ENCODE measurements at places on chromosomes 4 and X.

- peak; percentile 79 for DNase-seq
Observed at GRCh38 chr4:26330186-26330787, 9.5 kb downstream of the RBPJ start.

- peak; percentile 46 for DNase-seq
Observed at GRCh38 chrX:17242470-17242869, 132.5 kb upstream of the NHS start.

- no peak for DNase-seq
Observed at GRCh38 chrX:153883163-153883843, 2.7 kb downstream of the L1CAM start.

GRCh38 chr4:11608992-11609391 lies 180.3 kb upstream of the HS3ST1 start:
- no peak for DNase-seq

GRCh38 chrX:17594693-17595092 lies 142.6 kb upstream of the SCML1 start:
- DNase-seq: no peak

- DNase-seq: no peak
Observed at GRCh38 chr4:73053076-73053475, 16.4 kb downstream of the COX18 start.

DNA sequence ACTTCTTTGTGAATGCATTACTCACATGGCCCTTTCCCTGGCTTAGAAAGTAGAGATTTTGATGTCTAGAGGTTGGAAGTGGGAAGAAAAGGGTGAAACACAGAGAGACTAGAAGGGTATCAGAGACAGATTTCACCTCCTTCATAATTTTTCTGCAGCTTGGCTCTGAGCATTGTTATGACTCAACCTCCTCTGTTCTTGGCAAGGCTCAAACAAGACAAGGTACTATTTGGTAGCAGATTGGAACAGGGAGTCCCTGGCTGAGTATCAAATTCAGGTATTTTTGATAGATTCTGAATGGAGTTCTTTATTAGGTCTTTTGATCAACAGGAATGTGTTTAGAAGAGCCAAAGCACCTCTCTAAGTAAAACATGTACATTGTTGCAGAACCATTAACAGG lies 146.3 kb upstream of the CHRDL1 start:
- no peak for DNase-seq

DNA sequence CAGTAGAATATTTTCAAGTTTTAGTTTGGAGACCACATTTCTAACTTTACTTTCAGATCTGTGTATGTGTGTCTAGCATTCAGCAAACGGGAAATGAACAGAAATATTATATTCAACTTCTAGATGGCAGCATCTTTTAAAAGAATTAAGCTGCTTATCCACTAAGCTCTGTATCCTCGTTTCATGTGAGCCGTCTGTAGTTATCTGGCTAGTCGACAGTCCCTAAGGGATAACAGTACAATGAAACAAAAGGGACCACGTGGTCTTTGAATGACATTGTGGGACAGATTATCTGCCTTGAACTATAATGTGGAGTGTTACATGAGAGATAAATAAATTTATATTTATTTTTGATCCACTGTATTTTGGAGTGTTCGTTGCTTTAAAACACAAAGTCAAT lies 35.8 kb upstream of the PRSS12 start:
- DNase-seq: no peak

- DNase-seq: peak; percentile 47
Observed at GRCh38 chr4:24816797-24817196, 21.4 kb downstream of the SOD3 start.

- no peak for DNase-seq
Observed at GRCh38 chr4:98574816-98575215, 83.6 kb downstream of the TSPAN5 start.

DNA sequence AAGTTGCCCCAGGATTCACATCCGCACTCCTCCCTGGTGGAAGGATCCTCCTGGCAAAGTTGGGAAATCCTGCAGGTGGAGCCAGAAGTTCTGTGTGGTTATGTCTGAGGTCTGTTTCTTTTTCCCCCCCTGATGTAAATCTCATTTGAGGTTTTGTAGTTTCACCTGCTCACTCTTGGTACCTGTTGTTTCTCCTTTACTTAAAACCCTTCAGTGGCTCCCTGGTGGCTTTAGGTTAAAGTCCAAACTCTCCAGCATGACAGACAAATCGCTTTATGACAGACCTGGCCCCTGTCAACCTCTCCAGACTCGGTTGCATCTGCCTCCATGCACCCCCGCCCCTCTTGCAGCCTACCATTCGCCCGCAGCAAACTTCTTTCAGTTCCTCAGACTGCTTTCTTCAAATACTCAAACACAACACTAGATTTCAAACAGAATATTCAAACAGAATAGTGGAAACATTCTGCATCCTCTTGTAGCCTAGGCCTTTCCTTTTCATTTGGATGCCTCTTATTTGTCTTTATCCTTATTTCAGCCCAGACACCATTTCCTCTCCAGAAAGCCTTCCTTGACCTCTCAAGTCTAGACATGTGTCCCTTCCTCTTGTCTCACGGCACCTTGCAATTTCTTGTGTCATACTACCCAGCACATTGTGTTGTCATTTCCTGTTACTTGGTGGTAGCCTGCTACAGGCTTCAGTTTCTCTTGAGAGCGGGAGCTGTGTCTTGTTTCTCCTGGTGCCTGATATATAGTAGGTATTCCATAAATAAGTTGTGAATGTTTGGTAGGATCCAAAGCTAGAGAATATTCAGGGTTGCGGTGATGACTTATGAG lies 24.8 kb downstream of the IL13RA1 start:
- peak; percentile 80 for DNase-seq

DNA sequence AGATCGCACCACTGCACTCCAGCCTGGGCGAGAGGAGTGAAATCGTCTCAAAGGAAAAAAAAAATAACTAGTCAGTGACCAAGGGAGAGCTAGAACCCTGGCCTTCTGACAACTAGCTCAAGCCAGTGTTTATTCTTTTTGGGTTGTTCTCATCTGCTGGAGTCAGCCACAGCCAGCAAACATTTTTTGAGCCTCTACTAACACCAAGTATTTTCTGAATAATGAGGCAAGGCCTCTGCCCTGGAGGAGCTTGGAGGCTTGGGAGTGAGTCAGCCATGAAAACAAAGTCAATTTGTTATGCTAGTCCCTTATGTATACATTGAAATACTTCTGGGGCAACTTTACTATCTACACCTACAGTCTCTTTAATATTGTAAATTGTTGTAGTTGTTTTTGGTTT lies 46.5 kb downstream of the TMA16 start:
- no peak for DNase-seq

GRCh38 chrX:47191331-47191730 lies 2.3 kb upstream of the UBA1 start:
- DNase-seq: peak; percentile 38

GRCh38 chr4:165720411-165721082 lies 152.5 kb upstream of the TLL1 start:
- DNase-seq: no peak

GRCh38 chr4:68077737-68078136 lies 51.9 kb downstream of the TMPRSS11F start:
- DNase-seq: no peak

DNA sequence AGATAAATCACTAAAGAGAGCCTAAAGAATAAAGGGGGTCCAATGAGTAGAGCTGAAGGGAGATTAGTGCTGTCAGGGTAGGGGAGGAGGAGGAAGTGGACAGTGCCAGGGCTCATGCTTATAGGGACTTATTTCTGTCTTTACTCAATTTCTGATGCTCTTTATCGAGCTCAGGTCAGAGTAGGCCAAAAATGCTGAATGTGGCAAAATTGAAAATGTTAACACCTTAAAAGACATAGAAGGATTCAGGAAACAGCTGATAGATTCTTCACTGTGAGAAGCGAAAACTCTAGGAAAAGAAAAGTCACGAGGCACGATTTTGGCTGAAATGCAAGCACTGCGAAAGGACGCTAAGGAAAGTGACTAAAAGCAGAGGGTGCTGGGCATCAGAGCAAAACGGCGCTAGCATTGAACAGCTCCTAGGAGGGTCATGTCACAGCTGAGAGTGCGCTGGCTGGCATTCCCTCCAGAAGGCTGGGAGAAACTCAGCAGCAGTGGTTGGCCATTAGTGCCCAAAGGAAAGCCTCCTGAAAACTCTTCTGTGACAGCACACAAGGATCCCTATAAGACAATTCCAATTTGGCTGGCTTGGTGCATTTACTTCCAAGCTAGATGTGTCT lies 150.9 kb downstream of the HS6ST2 start:
- no peak for DNase-seq

GRCh38 chr4:76708971-76709771 lies 188.8 kb downstream of the SOWAHB start:
- no peak for DNase-seq

GRCh38 chr4:1751155-1751918 lies 30.0 kb downstream of the TACC3 start:
- DNase-seq: no peak

DNA sequence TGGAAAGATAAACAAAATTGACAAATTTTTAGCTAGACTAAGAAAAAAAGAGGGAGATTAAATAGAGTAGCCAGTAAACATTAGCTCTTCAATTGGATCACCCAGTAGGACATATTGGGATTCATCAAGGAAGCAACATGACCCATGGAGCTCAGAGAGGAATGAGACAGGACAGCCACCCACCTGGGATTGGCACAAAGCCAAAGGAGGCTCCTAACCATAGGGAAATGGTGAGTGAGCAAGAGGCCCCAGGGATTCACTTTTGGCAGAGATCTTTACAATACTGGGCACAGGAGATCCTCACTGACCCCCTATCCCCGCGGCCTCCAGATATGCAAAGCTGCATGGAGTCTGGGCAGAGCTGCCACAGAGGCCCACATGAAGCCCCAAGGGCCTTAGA lies 34.8 kb upstream of the CXCL6 start:
- no peak for DNase-seq

DNA sequence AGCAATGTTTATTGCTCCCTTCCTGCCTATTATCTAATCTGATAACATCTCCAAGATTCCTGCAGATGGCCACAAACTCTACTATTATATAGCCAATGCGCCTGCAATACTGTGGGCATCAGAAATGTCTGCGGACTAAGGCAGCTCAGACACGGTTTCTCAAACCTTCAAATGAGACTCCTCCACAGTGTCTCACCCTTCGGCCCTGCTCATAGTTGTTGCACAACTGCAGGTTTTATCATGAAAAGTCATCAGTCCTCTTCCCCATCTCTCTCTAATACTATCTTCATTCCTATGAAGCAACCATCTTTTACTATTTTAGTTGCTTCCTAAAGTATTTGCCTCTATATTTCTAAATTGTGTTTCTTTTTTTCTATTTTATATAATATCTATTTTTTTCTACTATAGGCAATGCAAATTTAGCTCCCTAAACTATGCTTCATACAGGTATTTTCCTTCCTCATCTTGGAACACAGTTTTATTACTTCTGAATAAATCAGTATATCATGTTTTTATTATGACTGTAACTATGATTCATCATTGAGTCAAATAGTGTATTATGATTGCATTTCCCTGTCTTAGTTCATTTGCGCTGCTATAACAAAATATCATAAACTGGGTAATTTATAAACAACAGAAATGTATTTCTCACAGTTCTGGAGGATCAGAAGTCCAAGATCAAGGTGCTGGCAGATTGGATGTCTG lies 129.7 kb upstream of the EDNRA start:
- peak; percentile 35 for DNase-seq
